ENCODE measurements at places on chromosomes 6 and 20. TPM values are rescaled to one million over a fixed set of nuclear protein-coding genes. Genes with fewer than 3 reads are reported as not detected.

DNA sequence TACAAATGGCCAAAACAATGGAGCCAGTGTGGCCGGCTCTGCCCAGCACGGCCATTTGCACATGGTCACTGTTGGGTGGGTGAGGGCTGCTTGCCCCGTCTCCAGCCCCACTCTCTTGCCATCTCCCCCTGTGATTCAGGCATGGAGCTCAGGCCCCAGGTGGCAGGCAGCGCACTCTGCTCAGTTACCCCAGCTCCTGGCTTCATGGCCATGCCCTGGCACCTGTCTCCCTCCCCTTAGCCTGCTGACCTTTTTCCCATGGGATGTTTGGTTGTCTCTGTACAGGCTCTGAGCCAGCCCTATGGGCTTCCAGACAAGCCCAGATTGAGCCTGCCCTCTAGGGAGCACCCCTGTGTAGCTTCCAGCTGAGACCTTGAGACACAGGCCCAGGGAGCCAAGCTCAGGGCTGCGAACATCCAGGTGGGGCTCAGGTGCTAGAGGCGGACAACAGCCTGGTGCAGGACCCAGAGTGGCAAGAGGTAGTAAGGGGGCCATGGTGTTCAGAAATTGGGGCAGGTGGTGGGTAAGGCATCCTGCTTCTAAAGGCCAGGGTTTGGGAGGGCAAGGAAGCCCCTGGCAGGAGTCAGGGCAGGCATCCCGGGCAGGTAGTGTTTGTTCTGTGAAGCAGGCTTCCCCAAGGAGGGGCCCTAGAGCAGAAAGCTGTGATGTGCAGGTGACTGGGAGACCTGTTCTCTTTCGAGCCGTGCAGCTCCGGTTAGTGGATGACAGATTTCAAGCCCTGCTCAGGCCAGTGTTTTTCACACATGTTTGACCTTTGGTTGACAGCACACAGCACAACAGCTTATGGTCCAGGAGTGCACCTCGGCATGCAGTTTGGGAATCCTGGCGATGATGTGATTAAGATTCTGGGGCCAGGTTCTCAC lies 17.7 kb downstream of the SYNJ2 start:
- DNase-seq: no peak

DNA sequence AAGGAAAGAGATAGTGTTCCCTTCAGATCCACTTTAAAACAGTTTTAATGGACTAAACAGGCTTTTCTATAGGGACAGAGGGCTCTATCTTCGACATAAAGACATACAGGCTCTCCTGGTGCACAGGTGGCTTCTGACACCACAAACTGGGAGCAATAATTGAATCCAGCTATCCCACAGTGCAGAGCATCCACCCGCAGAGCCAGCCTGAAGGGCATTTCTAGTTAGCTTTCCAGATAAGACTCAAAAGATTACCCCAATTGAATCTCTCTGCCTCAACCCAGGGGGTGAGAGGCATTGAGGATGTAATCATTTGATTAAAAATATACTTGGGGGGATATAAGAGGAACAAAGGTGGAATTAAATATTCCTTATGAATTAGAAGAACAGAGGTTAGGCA lies 64.8 kb upstream of the BEND3 start:
- DNase-seq: no peak

DNA sequence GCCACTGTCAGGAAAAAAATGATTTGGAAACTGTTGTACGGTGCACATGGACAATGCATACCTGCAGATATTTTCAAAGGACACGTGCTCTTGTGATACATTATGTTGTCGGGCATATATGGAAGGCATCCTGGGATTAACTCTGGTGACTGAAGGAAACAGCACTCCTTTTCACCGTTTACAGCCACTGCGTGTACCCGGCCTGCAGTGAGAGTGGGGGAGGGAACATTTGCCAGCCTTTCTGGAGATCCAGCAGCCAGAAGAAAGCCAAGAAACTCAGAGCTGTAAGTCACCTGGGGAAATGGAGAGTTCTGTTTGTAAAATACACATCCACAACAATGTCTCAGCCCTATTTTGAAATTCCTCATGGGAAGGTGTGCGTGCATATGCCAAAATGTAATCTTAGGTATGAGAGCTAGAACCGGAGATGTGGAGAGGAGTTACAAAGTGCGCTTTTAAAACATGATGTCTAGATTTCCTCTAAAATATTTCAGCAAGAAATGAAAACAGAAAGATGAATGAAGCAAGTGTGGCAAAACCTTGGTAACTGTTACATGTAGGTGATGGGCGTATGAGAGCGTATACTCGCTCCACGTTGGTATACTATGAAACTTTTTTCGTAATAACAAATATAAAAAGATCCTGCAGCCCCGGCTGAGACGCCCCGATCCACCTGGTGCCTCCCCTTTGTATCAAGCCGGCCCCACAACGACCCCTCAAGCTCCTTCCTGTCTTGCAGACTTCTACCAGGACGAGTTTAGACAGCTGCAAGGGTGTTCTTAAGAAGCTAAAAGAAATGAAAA lies 8.6 kb upstream of the FOXF2 start:
- no peak for DNase-seq

DNA sequence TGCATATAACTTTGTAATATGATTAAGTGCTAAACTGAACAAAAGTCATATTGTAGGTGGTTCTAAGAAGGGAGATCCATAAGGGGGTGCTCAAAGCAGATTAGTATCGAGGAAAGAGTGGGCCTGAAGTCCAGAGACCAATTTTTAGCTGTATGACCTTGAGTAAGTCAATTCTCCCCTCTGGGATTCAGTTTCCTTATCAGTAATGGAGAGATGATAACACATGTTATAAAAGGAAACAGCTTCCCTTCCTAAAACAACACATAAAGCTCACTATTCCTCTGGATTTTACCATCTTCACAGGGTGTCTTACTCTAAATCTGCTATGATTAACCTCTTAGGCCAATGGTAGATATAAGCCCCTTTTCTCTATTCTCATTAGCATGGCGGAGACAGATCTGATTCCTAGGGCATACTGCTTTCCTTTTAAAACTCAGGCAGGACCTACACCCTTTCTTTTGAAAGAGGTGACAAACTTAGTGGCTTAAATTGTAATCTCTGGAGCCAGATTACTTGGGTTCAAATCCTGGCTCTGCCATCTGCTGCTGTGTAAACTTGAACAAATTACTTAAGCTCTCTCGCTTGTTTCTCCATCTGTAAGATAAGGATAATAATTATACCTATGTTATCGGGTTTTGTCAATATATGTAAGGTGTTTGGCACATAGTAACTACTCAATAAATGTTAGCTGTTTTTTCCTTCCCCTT lies 39.5 kb downstream of the ACSS2 start:
- no peak for DNase-seq

GRCh38 chr6:2756687-2757224 lies 6.0 kb upstream of the MYLK4 start:
- no peak for DNase-seq

LINC00237 gene
- total RNA-seq: not detected

NR2E1 gene
- total RNA-seq: not detected

HLA-DQB2 gene
- total RNA-seq: 24.8 TPM

SLC12A5 gene
- total RNA-seq: not detected

HNF4A gene
- not detected for total RNA-seq

BMP2 gene
- total RNA-seq: not detected
